ENCODE measurements at places on chromosomes 7 and 10.

DNA sequence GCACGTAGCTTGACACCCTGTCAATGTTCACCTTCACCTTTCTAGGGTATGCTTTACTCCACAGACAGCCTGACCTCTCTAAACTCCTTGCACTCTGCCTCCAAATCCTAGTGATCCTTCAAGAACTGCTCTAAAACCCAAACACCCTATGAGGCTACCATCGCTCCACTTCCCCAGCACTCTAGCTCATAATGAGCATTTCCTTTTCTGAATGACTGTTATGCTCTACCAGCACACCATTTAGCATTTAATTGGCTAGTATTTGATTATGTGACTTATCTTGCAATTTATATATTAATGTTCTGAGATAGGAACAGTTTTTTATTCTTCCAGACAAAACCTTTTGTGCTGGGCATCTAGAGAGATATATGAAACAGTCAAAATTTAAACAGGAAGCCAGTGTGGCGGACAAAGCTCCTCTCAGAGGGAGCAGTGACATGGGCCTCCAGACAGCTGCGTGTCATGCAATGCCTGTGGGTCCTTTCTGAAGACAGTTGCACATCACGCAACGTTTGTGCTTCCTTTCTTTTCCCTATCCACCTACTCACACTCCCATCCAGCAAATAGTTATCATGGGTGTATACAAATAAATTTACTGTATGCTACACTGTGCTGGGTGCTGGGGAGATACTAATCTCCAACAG, 86.3 kb downstream of the ALOX5 start:
- no peak for DNase-seq

- no peak for DNase-seq
These were observed 53.6 kb downstream of the TMEM130 start for GRCh38 chr7:98816241-98816640.

DNA sequence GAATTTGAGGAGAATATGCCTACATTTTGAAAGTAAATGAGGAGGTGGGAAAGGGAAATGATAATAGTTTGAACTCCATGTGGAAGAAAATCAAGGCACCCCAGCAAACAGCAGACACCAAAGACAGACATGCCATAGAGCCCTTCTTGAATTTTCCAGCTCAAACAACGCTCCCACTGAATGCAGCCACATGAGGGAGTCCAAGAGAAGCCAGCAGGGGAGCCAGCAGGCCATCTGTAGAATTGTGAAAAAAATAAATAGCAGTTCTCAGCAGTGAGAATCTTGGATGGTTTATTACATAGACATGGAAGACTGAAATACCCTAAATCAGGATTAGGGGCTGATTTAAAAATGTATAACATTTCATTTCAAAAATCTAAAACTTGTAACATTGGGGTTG, 1567.3 kb upstream of the LRRTM3 start:
- DNase-seq, result no peak

DNA sequence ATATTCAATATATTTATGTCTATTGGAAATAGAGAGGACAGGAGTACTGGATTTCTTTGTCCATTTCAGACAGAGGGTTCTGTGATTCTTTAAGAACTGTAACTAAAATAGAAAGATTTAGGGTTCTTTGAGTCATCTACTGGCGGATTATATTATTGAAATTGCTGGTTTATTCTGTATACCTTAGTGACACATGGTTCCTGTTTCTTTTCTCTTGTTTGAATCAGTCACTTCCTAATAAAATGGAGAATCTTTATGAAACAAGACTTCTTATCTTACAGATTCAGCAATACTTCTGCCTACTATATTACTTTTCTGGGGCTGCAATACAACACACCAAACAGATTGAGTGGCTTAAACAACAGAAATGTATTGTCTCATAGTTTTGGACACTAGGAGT, 20.8 kb upstream of the ZNF800 start:
- DNase-seq, result no peak

DNA sequence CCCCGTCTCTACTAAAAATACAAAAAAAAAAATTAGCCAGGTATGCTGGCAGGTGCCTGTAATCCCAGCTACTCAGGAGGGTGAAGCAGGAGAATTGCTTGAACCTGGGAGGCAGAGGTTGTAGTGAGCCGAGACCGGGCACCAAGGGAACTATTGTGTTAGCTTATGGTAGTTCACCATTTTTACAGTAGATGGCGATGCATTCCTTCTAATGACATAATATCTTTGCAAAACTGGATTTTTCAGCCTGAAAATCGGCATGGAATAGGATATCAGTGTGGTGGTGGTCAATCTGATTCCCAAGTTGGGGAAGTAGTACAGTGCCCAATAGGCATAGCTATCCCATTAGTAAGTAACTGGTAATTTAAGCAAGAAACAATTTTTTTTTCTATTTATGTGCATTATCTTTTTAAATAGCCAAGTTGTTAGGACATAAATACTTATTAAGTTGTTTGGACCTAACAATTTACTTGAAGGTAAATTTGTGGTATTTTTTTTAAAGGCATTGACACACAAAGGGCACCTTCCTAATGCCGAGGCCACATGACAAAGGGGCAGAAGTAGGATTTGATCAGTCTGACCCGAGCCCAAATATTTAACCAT, 17.6 kb upstream of the IMPDH1 start:
- peak; percentile 49 for DNase-seq

DNA sequence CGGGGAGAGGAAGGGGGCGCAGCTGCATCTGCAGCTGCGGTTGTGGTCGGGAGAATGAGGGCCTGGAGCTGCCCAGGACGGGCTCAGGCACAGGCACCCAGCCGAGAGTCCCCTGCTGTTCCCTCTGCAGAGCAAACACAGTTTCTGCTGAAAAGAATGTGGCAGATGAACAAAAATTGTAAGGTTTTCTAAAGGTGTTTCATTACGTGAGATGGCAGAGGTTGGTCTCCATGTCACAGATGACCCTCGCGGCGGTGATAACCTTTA, 456.2 kb downstream of the DNAJB6 start:
- no peak for DNase-seq

GRCh38 chr10:124388476-124388822, 30.3 kb downstream of the OAT start:
- no peak for DNase-seq

DNA sequence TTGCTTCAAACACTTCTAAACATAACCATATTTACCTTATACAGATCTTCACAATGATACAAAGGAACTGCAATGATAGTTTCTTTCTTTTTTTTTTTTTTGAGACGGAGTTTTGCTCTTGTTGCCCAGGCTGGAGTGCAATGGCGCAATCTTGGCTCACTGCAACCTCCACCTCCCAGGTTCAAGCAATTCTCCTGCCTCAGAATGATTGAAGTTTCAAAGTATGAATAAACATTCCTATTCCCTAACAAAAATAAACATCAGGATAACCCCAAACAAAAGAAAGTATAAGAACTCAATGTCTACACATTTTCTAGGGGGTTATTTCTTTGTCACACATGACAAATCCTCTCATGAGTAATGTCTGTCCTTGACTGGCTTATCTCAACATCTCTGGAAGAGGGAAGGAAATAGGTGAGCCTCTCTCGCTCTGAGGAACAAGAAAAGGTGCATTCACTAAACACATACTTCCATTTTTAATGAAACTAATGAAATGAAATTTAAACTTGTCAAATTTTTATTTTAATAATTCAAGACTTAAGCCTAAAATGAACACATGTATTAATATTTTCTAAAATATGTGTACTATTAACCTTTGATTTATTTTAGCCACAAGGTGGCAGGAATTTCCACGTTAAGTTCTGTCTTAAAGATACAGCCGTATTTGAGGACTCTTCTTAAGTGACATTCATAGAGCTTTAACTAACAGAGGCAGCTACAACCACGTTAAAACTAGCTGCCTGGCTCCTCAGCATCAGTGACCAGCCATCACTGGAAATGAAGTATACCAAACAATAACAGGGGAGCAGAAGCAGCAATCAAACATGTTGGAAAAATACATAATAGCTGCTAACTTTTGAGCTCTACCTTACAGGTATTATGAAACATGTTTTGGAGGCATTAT, 58.3 kb downstream of the MALSU1 start:
- DNase-seq, result peak; percentile 38

GRCh38 chr10:20877986-20878983, 18.8 kb downstream of the NEBL start:
- no peak for DNase-seq

GRCh38 chr10:115093776-115094408, 727 bp downstream of the ATRNL1 start:
- no peak for DNase-seq

DNA sequence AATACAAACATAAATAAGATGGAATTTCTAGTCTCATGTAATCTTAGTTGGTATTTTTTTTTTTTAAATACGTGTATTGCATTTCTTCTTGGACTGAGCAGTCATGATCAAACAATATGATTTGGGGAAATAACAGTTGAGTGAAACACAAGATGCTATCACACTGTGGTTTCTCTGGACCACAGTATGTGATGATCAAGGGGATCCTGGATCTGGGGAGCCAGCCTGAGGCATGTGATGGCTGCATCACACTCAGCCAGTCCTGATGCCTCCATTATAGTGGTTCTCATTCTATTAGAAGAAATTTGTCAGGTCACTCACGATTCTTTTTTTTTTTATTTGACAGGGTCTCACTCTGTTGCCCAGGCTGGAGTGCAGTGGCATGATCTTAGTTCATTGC, 495.9 kb upstream of the POT1 start:
- DNase-seq, result no peak

DNA sequence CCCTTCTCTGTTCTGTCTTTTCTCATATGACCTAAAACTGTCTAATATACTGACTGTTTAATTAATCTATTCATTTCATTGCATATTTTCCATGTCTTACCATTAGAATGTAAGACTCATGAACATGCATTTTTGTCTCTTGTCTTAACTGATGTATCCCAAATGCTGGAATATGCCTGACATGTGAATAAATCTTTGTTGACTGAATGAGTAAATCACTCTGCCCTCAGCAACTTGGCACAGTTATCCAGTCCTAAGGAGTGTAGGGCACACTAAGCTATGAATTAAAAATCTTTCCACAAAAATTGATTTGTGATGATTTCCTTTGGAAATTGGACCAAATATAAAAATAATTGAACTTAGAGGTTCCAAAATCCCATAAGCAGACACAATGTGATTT, 111.3 kb downstream of the ETV1 start:
- no peak for DNase-seq

DNA sequence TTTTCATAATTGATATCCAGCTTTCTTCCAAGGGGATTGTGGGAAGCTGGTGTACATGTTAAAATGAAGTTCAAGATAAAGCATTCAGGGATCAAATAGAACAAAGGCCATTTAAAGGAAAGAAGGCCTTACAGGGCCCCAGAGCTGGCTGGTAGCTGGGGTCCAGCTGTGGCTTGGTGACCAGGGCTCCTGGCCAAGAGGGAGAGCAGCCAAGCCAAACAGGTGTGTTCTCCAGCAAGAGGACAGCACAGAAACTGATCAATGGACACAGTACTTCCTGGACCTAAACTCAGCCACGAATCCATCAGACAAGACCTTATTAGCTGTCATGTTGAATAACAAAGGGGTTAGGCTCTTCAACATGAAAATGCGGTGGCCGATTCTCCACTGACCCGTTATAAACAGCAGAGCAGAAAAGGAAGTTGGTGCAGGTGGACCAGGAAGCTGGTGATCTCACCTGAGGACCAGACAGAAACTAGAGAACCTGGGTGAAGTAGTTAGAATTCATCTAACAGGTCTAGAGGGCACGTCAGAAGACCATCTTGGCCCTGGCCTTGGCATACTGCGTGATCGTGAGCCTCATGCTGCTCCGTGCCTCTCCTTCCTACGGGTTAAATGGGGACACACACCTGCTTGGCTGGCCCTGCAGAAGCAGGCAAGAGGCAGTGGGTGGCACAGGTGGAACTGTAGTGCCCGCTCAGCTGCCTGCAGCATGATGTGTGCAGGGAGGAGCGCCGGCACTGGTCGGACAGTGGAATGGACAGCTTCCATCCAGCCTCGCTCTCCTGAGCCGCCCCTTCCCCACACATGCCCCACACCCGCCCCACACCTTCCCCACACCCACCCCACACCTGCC, 53.8 kb downstream of the PARP12 start:
- no peak for DNase-seq

DNA sequence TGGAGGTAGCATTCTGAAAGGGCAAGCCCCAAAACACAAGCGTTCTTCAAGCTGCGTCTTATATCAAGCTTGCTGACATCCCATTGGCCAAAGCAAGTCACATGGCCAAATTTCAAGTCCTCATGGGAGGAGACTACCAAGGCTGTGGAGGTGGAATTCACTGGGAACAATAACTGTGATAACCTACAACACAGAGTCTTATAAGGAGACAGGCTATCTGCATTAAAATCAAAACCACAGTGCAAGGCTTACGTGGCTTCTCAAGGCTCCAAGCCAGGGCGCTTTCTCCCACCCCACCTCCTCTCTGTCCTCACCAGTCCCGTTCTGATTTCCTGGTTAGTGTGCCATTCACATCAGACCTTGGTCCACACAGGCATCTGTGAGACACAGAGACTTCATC, 39.4 kb downstream of the ADRB1 start:
- no peak for DNase-seq

DNA sequence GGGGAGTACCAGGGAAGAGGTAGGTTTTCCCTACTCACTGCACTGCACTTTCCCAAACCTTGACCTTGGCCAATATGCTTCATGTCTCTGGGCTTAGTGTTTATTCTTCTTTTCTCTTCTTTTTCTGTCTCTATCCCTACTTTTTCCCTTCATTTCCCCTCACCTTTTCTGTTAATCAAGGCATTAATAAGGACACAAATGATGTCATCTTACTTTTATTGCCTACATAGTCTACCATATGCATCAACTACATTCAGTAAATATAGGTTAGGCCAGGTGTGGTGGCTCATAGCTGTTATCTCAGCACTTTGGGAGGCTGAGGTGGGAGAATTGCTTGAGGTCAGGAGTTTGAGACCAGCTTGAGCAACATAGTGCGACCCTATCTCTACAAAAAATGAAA, 13.0 kb upstream of the ZNF503 start:
- no peak for DNase-seq

DNA sequence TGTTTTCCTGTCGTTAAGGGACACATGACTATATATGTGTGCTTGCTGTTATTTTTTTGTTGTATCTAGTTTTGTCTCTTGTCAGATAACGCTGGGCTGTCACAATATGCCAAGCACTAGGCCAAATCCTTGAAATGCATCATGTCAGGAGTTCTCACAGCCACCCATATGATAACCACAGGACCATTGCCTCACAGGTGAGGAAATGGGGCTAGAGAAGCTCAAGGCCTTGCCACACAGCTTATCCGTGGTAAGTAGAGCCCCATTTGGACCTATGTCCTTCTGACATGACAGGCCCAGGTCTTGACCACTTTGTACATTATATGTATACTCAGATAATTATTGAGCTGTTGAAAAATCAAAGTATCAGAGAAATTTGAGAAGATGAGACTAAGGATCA, 42.0 kb upstream of the TARP start:
- DNase-seq, result no peak

GRCh38 chr10:99449023-99449422, 18.6 kb upstream of the GOT1 start:
- DNase-seq, result peak; percentile 38

All from NCI-H1436 (cell line).